Occipital lobe (tissue), 3 donors: ENCODE measurements at places on chromosomes 3 and 15.

DNA sequence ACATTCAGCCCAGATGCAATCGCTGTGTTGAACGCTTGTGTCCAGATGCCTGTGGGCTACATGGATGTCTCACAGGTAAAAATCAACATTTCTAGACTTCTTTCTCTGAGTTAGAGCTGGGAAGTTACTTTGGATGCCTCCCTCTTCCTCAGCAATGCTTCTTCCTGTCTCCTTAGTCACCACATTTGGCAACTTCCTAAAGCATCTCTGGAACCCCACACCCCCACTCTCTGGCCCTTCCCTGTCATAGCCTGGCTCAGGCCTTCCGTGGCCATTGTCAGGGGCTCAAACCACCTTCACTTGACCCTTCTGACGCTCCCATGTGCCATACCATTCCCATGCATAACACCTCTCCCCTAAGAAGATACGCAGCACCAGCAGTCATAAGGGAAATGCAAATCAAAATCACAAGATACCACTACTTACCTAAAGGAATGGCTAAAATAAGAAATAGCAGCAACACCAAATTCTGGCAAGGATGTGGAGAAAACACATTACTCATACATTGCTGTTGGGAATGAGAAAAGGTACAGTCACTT, 21.6 kb upstream of the RGMA start:
- no peak for DNase-seq

DNA sequence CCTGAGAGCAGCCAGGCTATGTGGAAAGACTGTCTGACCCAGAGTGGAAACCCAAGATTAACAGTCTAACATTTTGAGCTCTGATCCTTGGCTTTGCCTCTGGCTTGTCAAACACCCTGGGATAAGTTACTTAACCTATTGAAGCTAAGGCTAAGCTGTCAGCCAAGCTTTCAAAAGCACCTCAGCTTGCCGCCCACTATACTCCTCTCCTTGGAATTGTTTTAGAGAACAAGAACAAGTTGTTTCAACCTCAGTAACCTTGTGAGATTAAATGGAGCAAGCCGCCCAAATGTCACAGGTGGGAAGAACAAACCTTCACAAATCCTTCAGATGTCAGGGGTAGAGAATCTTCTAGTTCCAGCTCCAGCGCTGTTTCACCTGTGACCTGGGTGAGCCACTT, 235.1 kb downstream of the RYR3 start:
- DNase-seq, result no peak

DNA sequence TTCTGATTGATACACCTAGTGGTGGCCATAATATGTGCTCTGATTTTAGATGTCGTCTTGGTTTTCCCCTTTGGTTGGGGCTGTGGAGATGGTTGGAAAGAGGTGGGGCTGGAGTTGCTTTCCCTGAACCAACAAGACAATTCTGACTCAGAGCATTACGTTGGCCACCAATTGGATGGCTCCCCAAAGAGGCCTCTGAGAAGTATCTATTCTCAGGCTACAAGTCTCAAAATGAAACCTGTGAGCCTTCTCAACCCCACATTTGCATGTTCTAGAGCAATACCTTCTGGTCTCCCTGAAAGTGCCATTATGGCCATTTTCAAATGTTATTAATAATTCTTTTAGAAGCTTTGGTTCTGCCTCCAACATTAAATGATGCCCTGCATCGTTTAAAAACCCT, 188.4 kb upstream of the WNT5A start:
- DNase-seq, result no peak

DNA sequence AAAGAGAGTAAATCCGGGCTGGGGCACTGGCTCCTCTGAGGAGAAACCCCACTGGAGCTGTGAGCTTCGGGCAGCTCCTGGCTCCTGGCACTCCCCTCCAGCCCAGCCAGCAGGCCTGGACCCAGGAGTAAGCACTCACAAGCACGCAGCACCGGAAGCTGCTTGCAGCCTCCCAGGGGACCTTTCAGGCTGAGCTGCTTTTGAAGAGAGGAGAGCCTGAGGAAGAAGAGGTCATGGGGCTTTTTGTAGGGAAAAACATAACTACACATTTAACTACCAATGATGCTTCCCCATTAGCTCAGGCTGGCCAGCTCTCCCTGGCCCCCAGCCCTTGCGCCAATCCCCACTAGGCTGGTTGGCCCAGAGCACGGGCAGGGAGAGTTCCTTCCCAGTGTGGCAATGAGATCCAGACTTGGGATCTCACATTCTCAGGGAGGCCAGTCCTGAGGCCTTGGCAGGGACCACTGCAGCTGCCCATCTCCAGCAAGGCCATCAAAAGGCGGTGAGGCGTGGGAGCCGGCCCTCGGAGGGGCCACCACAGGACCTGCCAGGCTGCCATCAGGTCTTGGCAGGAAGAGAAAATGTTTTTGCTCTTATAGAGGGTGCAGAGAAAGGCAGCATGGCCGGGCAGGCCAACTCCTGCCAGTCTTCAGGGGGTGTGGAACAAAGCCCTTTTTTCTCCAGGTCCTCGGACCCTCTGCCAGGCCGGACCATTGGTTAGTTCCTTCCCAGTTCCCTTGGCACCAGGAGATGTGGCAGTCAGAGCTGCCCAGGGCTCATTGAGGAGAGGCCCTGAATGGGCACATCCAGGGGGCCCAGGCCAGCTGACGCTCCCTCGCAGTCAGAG, 41.5 kb upstream of the MFGE8 start:
- DNase-seq, result peak; percentile 16

DNA sequence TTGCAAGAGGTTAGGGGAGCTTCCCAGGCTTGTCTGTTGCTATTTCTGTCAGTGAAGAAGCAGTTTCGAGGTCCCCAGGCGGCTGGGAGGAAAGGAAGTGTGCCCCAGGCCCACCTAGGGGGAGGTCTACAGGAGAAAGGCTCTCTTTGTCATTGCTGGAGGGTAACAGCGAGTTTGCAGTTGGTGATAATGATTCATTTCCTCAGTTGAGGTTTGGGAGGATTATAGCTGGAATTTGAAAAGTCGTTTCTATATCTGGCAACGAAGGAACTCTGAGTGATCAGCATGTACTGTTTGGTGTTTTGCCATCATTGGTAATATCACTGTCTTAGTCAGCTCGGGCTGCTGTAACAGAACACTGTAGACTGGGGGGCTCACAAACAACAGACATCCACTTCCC, 65.5 kb upstream of the UBE3A start:
- DNase-seq, result no peak

- DNase-seq, result no peak
Observed at GRCh38 chr3:171229173-171229572, 202.7 kb upstream of the SLC2A2 start.

- DNase-seq, result no peak
Observed at GRCh38 chr3:52880047-52880446, 17.3 kb downstream of the STIMATE start.

DNA sequence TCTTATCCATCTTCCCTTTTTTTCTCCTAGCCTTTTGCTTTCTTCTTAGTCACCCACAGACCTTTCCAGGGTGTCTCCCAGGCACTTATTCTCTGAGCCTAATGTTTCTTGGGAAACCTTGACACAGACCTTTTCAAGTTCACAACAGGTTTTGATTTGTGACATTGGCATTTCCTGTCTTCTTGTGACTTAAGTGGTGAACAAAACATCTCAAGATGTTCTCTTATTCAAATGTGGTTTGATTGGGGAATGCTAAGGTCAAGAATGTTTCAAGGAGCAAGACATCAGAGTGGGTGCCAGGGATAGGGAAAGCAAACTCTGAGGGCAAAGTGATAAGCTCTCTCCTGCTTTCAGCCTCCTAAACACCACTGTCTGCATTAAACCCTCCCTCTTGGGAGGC, 68.2 kb upstream of the GSK3B start:
- DNase-seq, result no peak

- no peak for DNase-seq
Observed at GRCh38 chr15:70050441-70050840, 47.3 kb downstream of the TLE3 start.

GRCh38 chr15:84766461-84767035, 18.2 kb downstream of the ZNF592 start:
- no peak for DNase-seq

GRCh38 chr15:25022233-25022632, 67.4 kb downstream of the SNRPN start:
- no peak for DNase-seq

DNA sequence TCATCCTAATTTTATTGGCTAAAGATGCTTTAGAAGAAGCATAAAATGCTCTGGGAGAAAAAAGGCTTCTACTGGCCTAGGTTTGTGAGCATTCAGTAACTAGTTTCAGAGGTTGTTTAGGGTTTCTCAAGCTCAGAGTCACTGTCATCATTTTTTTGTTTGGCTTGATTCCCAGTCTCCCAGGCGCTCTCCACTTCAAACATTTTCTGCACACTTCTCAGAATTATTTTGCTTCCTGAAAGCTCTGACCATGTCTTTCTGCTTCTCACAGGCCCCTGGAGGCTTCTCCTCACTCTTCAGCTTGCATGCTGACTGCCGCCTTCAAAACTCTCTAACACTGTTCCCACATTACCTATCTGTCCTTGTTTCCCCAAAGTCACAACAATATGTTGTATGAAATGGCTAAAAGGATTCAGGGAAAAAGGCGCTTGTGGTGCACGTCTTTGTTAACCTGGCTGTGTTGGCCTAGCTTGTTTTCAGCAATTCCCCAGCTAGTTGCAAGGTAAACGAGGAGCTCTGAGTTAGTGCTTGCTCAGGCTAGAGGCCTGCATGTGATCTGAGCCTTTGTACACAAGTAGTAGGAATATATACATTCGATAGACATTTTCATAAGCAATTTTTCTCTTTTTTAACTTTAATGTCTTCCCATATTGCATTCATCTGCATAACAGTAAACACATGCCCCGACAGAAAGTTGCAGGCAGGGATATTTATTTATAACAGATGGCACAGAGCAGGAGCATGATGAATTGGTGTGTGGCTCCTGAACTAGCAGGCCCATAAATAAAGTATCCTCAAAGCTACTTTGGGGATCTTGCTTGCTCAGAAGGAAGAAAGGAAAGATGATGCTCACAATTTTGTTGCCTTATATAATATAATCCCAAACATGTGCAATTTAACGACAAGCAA, 129.2 kb upstream of the DPH6 start:
- DNase-seq, result no peak

GRCh38 chr3:135516143-135516542, 449.4 kb upstream of the PPP2R3A start:
- no peak for DNase-seq

DNA sequence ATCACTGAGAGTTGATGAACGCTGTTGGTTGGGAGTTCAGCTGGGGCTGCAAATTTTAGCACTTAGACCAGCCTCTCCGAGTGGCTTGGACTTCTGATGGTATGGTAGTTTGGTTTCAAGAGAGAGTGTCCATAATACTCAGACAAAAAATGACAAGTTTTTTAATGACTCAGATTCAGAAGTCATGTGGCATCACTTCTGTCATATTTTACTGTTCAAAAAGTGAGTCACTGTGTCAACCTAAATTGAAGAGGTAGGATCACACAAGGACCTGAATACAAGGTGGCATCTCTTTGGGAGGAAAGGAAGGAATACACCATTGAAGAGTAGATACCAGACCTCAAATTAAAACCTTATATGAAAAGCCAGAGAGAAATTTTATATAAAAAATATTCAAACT, 99.1 kb upstream of the CHMP2B start:
- no peak for DNase-seq

- DNase-seq, result no peak
Observed at GRCh38 chr15:89499156-89499555, 2.8 kb upstream of the RHCG start.

- DNase-seq, result no peak
Observed at GRCh38 chr15:85899927-85900326, 105.2 kb upstream of the KLHL25 start.

DNA sequence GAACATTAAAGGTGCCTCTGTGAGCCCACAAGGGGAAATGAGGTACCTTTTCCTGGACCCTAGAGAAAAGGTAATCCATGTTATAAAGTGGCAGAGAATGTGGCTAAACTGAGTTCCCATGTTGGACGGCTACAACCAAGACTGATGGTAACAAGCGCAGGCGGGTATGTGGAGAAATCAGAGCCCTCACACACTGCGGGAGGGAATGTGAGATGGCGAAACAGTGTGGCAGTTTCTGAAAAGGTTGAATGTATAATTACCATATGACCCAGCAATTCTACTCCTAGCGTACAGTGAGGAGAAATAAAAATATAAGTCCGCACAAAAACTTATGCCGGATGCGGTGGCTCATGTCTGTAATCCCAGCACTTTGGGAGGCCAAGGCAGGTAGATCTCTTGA, 24.1 kb upstream of the SHISA5 start:
- no peak for DNase-seq

- DNase-seq, result no peak
Observed at GRCh38 chr15:39745415-39745814, 37.2 kb downstream of the FSIP1 start.

DNA sequence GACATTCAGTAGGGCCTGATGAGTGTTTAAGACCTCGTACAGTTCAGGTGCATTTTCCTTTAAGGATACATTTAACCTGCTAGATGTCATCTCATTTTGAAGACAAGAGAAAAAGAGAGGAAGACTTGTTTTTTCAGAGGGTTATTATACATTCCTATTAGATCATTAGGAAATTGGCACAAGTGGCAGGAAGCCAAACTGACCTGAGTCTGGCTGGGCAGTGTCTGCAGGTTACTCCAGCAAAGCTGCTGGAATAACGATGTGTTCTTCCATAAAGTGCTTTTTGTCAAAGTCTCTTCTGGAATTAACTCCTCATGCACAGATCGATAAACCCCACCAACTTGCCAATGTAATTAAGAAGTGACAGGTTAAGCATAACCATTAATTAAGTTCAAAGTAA, 396.4 kb upstream of the TPRG1 start:
- no peak for DNase-seq

- no peak for DNase-seq
Observed at GRCh38 chr3:71974786-71975185, 189.8 kb upstream of the PROK2 start.

DNA sequence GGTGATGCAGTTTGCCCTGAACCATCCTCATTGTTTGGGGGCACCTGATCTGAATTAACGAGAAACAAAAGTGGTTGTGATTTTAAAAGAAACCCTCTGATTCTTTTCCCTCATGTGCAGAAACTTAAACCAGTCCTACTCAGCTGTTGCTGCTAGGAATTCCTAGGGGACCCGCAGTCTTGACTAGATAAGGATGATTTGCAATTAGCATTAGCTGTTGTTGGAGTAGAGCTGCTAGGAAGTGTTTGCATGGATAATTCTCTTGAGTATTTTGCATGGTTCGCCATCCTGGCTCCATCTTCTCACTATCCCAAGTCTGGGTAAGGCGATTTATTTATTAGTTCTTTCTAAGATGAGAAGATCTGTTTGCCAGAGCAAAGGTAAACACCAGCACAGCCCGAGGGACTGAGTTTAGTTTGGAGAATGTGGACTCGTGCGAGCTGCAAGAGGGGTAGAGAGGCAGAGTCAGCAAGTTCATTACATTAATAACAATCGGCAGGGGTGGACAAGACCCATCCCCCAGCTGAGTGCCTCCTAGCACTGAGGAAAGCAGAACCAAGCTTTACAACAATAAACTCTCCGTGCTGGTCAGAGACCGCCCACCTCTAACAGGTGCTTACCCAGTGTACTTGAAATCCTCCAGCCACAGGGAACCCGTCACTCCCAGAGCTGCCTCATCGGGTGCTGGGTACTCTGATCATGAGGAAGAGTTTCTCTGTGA, 4.1 kb downstream of the FGD5 start:
- no peak for DNase-seq

- DNase-seq, result no peak
Observed at GRCh38 chr15:86773736-86774135, 694.1 kb downstream of the AGBL1 start.

- no peak for DNase-seq
Observed at GRCh38 chr3:197454014-197454413, 101.8 kb downstream of the BDH1 start.

GRCh38 chr15:75145027-75145841, 56.4 kb upstream of the C15orf39 start:
- DNase-seq, result no peak

- DNase-seq, result no peak
Observed at GRCh38 chr3:139577909-139578308, 38.4 kb upstream of the RBP1 start.
